ENCODE measurements at places on chromosomes 16 and 17.

- no peak for DNase-seq
Measured at GRCh38 chr16:354971-355461, 2.5 kb upstream of the AXIN1 start.

GRCh38 chr17:954431-955164, 25.0 kb downstream of the NXN start:
- no peak for DNase-seq

DNA sequence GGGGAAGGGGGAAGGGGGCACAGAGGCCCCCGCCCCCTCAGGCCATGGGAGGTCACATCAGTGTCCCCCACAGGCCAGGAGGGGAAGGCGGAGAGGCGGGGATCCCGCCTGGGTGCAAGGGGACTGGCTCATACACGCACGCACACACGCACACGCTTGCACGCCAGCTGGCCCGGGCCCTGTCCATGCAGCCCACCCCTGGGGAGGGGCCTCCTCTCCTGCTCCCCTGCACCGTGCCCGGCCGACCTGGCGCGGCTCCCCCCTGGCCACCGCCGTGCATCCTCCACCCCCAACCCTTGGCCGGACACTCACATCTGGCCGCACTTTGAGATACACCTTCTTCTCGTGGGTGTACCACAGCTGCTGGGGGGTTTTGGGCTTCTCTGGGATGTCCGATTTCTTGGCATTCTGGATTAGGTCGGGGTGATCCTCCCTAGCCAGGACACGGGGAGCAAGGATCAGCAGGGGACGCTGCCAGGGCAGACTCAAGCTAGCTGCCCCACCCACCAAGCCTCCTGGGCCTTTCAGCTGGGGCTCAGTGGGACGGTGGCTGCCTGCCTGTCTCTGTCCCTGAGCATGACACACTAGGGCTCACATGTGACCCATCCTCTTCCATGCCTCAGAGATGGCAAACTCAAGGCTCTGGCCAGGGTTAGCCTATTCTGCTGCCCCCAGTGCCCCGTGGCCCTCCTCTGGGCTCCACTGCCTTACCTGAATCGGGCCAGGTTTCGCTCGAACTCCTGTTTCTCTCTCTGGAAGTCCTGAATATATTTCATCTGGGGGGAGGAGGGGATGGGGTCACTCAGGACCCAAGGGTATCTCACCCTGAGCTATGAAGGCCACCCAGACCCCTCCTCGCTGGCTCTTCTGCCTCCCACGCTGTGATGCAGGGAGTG, 6.7 kb downstream of the UBTF start:
- no peak for DNase-seq

- DNase-seq = no peak
Measured at GRCh38 chr17:81454473-81454872, 58.1 kb downstream of the ACTG1 start.

DNA sequence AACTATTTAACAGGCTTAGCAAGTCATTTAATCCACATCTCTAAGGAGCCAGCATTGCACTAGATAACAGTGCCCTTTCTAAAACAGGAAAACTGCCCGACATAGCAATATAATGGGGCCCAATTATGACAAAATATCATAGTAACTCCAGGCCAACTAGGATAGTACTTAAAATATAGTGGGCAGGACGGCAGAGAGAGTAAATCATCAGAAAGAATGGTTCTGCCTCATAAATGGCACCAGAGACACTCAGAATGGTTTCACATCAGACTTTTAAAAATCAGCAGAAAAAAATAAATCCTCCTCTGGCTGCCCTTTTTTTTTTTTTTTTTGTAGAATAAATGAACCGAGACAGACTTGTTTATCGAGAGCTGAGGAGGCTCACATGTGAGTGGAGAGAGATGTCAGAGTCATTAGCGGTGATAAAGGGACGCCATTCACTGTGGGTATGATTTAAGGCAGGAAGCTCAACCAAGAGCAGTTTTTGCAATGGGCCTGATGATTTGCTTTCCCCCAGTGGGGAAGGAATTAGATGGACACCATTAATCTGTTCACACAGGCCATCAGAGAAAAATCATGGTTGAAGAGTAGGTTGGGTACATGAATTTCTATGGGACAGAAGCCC, 62.6 kb downstream of the CPPED1 start:
- no peak for DNase-seq

GRCh38 chr17:3935140-3935542, 18.9 kb upstream of the P2RX1 start:
- DNase-seq = no peak

DNA sequence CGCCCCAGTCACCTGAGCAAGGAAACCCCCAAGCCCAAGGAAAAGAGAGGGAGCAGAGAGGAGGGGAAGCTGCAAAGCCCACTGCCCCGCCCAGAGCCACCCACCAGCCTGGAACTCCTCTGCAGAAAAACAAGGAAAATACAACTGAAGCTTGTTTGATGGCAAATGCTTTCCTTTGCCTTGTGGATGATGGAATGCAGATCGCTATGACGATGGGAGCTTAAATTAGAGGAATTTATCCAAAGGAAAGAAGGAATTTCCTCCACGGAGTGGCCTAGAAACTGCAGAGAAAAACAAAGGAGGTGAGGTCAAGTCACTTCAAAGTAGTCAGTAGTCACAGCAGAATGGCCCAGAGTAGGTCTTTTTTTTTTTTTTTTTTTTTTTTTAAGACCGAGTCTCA, 31.5 kb upstream of the ASGR2 start:
- no peak for DNase-seq

- DNase-seq = no peak
Measured at GRCh38 chr16:4247460-4247784, 5.5 kb upstream of the SRL start.

GRCh38 chr17:48153691-48154358, 46.3 kb downstream of the SNX11 start:
- no peak for DNase-seq

GRCh38 chr17:44199553-44200477, at the start of gene ATXN7L3:
Gene ATXN7L3 (minus strand): TSS chr17:44199884. CDS start chr17:44198070, 1,814 bp downstream.
- peak; percentile 100 for DNase-seq

- peak; percentile 51 for DNase-seq
Measured at GRCh38 chr17:36722121-36722902, 120.9 kb downstream of the MRM1 start.

DNA sequence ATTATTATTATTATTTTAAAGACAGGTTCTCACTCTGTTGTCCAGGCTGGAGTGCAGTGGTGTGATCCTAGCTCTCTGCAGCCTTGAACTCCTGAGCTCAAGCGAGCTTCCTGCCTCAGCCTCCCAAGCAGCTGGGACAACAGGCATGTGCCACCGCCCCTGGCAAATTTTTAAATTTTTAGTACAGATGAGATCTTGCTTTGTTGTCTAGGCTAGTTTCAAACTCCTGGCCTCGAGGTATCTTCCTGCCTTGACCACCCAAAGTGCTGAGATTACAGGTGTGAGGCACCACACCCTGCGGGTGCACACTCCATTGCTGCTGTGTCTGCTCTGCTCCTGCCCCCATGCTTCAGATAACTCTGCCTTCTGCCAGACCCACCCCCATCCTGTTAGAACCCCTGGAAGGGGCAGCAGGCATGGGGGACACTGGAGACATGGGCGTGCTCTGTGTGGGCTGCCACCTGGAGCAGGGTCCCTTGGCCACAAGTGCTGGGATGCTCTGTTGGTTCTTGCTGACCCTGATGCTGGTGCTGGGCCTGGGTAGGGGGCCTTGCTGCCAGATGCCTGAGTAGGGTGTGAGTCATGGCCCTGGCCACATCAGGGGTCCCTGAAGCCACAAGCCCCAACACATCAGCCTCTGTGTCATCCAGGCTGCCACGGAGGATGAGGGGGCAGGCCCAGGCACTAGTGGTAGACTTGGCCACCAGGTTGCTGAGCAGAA, 2.6 kb downstream of the GGT6 start:
- no peak for DNase-seq

- no peak for DNase-seq
Measured at GRCh38 chr16:6032438-6032837, 934.8 kb upstream of the EEF2KMT start.

DNA sequence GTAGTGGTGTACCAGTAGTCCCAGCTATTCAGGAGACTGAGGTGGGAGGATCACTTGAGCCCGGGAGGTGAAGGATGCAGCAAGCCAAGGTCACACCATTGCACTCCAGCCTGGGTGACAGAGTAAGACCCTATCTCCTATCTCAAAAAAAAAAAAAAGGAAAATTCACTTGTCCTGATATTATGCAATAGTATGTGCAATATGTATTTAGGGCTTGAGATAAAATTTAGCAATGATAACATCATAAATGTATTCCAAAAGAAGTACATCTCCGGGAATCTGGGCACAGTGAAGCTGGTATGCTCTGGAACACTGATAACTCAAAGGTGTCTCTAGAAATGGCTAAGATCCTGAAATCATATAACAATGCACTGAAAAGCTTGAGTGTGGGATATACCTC, 74.5 kb downstream of the NCOR1 start:
- DNase-seq = no peak

DNA sequence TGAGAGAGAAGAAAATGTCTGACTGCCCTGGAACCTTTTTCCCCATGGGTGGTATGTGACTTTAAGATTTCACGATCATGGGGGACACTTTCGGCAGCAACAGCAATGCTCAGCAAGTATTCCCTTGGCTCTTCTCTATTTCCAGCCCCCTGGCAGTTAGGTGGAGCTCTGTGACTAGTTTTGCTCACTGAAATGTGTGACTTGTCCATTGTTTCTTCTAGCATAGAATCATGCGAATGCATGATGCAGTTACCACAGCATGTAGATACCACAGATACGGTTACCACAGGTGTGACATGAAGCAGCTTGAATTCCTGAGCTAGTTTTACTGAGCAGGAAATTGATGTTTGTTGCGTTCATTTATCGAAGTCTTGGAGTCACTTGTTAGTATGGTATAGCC, 1034.5 kb upstream of the EEF2KMT start:
- no peak for DNase-seq

DNA sequence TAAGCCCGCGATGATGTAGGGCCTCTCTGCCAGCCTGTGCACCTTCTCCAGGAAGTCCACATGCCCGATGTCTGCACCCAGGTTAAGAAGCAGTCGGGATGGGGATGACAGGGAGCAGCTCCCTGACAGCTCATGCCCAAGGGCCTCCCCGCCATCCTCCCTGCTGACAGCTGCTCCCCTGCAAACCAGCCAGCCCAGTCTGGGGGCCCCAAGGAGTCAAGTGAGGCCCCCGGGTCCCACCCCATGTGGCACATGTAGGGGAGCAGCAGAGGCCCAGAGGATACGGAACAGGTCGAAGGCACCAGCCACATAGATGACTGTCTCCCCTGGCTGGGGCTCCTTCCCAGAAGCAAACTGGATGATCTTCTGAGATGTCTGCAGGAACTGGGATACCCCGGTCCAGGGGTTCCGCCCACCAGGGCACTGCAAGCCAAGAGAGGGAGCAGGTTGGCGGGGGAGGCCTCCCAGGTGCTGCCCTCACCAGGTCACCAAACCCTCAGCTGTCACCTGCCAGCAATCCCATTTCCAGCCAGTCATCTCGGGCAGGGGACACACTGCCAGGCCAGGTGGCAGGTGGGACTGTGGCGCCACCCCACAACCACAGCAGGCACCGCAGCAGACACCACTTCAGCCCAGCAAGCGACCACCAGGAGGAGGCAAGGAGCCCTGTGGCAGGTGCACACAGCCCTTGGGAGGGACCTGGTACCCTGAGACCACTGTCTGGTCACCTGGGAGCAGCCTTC, 4.6 kb downstream of the PCYT2 start:
- no peak for DNase-seq

- no peak for DNase-seq
Measured at GRCh38 chr16:68800257-68800875, 43.0 kb upstream of the TANGO6 start.

GRCh38 chr17:21005367-21005766, 37.4 kb downstream of the USP22 start:
- DNase-seq = no peak

GRCh38 chr17:38925263-38925995, at the start of gene LASP1NB:
Gene LASP1NB (plus strand): TSS chr17:38925614.
- peak; percentile 21 for DNase-seq

- no peak for DNase-seq
Measured at GRCh38 chr17:38333635-38334295, 10.0 kb downstream of the GPR179 start.

- no peak for DNase-seq
Measured at GRCh38 chr16:53529513-53529912, 26.5 kb upstream of the AKTIP start.

GRCh38 chr16:8251298-8251697, 339.0 kb downstream of the TMEM114 start:
- DNase-seq = no peak

- no peak for DNase-seq
Measured at GRCh38 chr17:39641097-39641496, 4.2 kb downstream of the STARD3 start.

DNA sequence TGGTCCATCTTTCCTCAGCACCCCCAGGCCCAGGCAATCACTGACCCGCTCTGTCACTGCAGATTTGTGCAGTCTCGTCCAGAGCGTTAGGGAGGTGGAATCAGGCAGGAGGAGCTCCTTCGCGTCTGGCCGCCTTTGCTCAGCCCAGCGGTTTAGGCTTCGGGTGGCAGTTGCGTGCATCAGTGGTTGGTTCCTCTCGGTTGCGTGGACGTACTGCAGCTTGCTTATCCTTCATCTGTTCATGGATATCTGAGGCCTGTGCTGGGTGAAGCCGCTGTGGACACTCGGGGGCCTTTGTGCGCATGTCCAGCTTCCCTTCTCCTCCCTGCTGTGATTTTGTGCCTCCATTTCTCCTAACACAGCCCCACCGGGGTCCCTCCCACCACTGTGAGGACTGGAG, 4.7 kb upstream of the P2RX1 start:
- no peak for DNase-seq

DNA sequence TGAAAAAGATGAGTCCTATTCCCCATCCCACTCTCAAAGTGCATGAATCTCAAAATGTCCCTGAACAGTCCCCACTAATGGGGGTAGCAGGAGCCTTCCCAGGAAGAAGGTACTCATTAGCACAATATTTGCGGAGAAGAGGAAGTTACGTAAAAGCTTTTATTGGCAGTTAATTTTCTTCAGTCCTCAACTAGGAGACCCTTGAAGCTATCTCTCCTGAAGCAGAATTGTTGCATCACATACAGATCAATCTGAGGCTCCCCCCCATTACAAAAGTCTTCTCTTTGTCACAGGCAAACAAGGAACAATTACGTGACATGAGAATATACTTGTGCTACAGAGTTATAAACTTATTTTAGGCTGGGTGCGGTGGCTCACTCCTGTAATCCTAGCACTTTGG, 14.2 kb downstream of the SLFN12L start:
- no peak for DNase-seq

DNA sequence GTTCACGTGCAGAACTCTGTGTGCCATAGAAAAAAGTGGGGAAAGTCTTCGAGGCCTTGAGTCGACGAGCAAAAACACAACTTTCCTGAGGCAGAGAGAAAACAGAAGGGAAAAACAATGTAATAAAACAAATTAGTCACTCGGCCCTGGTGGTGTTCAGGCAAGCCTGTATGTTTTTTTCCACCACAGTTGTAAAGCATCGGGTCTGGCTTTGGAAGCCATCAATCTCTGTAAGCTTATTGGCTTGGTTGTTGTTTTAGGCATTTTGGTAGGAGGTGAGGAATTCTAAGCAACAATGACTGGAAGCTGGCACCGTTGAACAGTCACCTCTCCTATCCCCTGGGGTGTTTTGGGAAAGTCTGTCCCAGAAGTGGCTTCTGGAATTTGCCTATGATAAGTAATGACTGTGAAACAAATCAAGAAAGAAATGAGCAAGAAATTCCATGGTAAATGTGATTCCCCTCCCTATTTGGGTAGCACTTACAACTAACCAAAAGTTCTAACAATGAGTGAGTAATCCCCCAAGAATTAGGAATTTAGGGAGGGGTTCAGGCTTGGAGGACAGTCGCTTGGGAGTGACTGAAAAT, 2.8 kb downstream of the CDH13 start:
- DNase-seq = no peak
